ENCODE measurements at places on chromosomes 3 and 15.

DNA sequence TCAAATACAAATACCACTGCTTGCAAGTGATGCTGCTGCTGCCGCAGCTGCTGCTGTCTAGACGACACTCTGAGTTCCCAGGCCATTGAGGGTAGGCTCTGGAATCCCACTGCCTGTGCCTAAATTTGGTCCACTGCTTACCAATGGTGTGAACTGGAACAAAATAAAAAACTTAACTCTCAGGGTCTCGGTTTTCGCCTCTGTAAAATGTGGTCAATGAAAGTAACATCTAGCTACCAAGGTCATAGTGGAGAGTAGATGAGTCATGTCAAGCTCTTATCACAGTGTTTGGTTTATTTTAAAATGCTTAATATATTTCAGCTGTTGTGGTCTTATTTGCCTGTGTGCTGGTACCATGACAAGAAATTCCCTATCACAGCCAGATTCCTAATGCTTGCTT, 299.3 kb downstream of the CLSTN2 start:
- DNase-seq: no peak

- no peak for DNase-seq
Observed at GRCh38 chr15:77865106-77865610, 212.4 kb downstream of the TBC1D2B start.

DNA sequence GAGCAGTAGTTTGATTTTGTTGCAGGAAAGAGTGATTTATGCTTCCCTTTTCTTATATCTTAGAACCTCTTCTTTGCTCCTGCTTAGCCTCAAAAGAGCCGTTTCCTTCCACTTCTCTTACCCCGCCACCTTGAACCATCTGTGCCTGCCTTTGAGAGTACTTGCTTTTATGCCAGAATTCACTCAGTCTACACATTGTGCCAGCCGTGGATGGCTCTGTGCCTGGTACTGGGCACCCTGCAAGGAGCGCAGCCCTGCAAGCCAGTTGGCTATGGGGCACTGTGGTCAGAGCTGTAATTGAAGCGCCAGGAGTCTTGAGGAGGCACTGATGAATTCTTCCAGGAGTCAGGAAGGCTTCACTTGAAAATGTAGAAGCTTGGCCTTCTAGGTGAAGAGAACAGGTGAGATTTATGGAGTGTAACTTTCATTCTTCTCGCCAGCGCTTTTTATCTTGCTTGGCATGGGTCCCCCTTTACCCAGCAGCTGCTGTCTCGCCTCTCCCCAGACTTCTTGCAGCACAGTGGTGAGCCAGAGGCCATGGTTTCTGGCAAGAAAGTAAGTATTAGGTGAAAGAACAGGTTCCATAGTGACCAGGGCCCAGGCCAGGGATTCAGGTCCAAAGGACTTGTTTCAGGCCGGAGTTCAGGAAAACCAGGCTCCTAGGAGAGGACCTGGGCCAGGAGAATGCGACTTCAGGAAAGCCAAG, 4.9 kb downstream of the TMED3 start:
- DNase-seq: no peak

DNA sequence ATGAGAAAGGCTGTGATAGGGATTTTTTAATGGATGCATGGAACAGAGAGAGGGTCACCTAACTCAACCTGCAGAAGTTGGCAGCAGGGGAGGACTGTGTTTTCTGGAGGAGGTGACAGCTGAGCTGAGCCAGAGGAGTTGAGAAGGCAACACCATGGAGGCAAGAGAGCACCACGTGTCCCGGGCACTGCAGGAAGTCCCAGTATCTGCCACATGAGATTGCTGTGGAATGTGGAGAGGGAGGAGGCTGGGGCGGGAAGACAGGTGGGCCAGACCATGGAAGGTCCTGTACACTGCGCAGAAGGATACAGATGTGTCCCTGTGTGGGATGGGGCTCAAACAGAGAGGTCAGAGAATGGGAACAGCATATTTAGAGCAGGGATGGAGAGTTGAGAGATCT, 15.3 kb downstream of the MESP1 start:
- DNase-seq: no peak

DNA sequence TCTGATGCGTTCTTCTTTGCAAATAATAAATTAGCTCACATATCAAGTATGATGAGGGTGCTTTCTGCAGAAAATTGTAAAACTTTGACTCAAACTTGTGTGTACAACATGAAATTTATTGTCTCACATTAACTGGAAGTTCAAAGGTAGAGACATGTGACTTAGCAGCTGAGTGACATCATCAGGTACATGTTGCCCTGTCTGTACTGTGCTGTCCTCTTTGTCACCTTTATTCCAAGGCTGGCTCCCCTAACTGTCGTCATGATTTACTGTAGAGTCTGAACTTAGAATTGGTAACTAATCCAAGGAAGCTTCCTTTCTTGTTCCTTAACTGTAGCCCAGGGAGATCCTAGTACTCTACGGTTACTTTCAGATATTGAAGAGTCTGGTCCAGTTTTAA, 12.3 kb upstream of the FSIP1 start:
- no peak for DNase-seq

DNA sequence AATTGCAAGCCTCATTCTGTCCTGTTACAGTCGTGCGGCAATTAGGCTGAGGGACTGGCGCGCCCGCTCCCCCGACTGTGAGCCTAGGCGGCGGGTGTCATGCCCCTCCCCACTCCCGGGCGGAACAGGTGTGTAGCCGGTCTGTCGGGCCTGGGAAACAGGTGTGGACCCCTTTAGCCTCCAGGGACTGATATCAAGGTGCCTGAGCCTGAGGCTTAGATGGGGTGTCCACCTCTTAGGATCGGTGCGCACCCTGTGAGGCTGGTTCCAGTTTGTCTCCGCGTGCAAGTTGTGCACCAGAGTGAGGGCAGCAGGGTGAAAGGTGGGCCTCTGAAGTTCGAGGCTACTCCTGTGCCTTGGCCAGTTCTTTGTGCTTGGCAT, 686 bp downstream of the VPS8 start:
- peak; percentile 17 for DNase-seq

DNA sequence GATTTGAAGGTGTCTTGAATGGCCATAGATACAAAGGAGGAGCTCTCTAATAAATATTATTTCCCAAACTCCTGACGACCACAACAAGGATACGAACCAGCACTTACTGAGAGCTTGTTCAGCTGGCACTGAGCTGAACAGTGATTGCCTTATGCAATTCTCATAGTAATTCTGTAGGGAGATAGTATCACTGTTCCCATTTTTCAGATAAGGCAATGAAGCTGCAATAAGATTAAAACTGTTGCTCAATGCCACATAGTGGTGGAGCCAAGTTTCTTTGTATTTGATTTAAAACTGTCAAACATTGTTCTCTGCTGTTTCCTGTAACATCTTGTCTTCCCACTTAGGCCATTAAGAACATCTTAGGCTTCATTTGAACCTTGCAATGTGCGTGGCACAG, 163.9 kb downstream of the RPLP1 start:
- DNase-seq: no peak

DNA sequence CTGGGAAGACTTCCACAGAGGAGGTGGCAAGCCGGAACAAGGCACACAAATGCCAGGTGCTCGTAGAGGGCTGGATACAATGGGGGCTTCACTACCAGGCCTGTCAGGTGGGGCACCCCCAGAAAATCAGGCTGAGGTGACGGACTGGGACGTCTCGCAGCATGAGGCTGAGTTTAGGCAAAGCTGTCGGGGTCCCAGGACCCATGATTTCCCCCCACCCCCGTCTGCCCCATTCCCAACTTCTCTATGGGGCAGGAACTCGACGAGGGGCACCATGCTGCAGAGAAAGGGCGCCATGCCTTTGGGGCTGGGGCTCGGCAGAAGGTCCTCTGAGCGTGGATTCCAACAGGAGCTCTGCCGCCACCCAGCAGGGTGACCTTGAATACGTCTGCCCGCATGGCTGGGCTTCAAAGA, 65.7 kb upstream of the HES1 start:
- no peak for DNase-seq

- DNase-seq: no peak
Observed at GRCh38 chr3:100981164-100981911, 11.9 kb downstream of the ABI3BP start.

DNA sequence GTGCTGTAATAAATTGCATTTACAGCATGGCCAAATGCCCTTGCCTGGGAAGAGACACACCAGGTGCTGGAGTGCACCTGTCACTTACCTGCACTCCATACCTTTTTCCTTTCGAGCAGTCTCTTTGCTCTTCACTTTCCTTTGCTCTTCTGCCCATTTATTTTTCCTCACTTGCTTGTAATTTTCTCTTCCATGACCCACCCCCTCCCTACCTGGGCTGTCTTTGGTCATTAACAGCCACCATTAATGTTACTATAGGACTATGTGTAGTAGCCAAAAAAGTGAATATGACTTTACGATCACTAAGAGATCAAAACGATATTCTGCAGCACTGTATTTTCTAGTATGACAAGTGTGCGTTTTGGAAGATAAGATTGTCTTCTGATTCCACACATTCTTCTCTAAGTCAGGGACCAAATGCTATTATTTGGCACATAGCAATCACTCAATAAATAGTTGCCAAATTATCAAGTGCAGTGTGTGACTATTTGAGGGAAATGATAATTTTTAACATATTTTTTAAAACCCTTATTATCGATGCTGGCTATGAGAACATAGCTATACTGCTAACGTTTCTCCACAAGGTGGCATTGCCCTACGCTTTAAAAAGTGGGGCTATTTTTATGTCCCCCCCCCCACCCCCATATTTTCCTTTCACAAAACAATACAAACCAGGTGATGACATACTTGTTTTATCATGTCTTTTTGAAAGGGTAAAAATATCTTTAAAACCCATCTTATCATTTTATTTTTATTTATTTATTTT, 114.4 kb downstream of the GHSR start:
- no peak for DNase-seq

All from mammary epithelial cell (primary cell).